Foreskin keratinocyte (primary cell): ENCODE measurements at places on chromosomes 3 and 15. TPM values are rescaled to one million over a fixed set of nuclear protein-coding genes. Genes with fewer than 3 reads are reported as not detected.
A peak's percentile ranks its signal among the peaks of the same experiment; 100 is the strongest.

DNA sequence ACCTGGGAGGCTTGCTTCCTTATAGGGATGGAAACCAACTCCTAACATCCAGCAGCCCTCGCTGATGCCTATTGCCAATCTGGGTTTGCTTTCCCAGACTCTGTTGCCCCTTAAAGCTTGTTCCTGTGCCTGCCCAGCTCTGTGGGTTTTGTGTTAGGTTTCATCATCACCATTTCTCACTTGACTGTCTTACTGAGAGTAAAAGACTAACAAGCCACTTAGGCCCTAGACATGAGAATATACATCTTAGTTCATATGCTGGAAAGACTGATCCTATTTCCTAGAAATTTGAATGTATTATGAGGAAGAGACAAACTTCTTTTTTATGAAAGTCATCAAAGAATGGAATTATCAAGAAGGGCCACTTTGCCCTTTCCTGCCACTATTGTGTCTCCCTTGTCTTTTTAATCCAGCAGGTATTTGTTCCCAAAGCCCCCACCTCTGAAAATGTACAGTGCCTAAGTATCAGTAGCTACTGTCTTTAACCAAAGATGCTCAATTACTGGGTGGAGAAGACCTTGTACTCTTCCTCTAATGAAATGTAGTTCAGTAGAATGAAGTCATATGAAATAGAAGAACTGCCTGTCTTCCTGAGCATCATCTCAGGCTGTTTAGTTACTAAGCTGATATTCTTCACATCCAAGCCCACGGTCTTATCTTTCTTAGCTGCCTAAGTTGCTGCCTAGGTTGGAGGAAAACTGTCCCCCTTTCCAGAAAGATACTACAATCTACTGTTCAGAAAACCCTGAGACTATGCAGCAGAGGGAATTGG is 59.8 kb upstream of the ZPLD1 start:
- DNase-seq = no peak

DNA sequence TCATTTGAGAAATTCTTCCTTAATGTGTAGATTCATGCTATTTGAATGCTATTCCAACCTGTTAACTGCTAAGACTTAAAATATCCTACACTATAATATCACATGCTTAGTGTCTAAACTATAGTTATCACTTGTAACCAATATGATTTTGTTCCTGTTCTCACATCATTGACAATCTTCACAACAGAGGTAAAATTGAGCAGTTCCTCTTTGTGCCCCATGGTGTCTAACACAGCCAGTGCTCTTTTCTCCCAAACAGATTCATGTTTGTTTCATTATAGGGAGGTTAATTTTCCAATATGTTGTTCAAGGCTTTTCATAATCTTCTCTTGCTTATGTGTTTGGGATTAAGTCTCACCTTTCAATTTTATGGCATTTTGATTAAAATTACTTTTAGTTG is 591.1 kb downstream of the ZPLD1 start:
- DNase-seq = no peak

Gene ACKR2
- 0.20 and 0.21 TPM in 2 replicates for total RNA-seq

- DNase-seq = no peak
These were observed 18.8 kb downstream of the TFRC start for GRCh38 chr3:196063049-196063448.

Gene DPPA4
- total RNA-seq = not detected in 2 replicates

Gene SEMA3B
- total RNA-seq = 1.1 and 2.0 TPM in 2 replicates

Gene FMN1
- 1.7 TPM in 2 replicates for total RNA-seq

DNA sequence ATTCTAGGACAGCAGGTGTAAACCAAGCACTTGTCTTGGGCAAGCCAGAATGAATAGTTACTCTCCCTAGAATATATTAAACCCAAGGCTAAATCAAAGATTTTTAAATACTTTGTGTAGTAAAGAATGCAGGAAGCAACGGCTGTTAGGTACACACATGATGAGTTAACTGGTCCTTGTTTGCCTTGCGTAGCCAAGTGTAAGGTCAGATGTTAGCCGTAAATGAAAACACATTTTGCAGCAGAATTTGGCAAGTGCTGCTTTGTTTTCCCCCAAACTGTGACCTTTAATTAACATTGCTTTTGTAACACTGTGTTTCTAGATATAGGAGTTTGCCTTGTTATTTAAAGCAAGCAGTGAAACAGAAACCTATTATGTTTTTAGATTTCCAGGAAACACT is 368.7 kb downstream of the IL5RA start:
- DNase-seq = no peak

- DNase-seq = peak; percentile 50
These were observed 82.6 kb upstream of the MAGI1 start for GRCh38 chr3:66121318-66121717.

Gene DNAJC19
- 27.8 and 33.6 TPM in 2 replicates for total RNA-seq
